ENCODE measurements at places on chromosomes 5 and 9.

DNA sequence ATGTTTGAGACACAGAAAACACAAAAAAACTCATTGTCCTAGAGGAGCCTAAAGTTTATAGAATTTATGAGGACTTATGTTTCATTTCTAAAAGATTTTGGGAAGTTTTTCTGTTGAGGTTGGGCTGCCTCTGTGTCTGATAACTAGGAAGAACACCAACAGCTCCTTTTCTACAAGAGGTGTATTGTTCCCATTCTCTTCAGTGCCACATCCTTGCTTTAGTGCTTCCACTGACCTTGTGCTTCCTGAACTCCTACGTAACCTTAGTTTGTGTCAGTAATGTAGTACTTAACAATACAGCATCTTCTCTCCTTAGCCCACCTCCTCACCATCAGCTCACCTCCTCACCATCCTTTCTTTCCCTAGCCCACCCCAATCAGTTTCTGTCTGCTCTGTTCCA, 117.3 kb upstream of the TNC start:
- DNase-seq = no peak

- no peak for DNase-seq
Observed at GRCh38 chr9:82332018-82332773, 343.6 kb downstream of the SPATA31D1 start.

DNA sequence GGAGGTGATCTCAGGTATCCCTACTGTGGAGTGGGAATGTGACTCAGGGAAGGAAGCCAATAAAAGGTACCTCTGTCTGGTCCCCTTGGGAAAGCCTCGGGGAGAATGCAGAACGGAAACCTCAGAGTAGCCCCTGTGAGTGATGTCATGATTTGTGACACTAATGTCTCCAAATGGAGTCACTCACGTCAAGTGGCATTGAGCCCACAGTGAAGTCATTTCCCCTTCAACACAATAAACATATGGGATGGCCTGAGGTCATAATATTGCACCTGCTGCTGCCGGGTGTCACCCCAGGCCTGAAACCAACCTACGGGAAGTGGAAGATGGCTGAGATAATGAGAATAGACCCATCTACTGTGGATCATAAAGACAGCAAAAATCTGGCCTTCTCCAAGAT, 75.9 kb upstream of the GOLM1 start:
- DNase-seq = peak; percentile 60

GRCh38 chr9:75120686-75121085, 32.4 kb downstream of the OSTF1 start:
- DNase-seq = no peak

DNA sequence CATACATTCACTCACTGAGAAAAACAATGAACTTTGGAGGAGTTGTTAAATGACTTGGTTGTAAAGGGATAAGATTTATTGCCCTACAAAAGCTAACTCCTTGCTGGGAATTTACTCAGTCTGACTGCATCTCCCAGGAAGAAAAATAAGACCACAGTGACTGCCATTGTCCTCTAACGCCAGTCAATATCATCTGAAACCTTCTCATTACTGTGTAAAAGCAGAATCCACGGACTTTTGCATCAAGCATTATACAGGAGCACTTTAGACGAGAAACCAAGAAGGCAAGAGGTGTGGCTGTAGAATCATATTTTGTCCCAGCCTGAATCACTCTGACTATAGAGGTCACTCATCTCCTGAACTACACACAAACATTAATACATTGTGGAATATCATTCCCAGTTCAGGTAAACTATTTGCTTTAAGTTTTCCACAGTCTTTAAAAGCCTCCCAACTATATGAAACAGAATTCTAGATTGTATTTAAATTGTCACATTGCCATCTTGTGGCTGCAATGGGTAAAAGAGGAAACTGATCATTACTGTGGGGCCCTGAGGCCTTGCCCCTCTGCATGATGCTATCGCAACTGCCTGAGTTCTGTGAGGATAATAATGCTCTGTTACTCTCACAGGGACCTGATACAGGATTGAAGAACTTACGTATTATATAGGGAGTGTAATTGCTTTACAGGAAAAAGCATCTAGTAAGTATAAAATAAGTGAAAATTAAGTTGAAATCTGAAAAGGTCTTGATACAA, 142.9 kb downstream of the SLCO4C1 start:
- peak; percentile 65 for DNase-seq

DNA sequence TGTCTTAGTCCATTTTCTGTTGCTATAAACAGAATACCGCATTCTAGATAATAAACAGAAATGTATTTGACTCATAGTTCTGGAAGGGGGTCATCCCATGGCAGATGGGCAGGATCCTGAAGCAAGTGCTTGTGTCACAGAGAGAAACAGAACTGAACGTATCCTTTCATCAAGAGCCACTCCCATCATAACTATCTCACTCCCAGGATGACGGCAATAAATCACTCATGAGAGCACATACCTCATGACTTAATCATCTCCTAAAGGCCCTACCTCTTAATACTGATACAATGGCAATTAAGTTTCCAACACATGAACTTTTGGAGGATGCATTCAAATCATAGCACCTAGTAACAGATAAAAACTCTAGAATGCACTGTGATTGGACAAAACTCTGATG, 142.9 kb downstream of the CAMK4 start:
- DNase-seq = no peak

GRCh38 chr9:119368179-119368578, 1.1 kb downstream of the BRINP1 start:
- no peak for DNase-seq

- no peak for DNase-seq
Observed at GRCh38 chr5:112338681-112339337, 80.3 kb downstream of the EPB41L4A start.

- DNase-seq = no peak
Observed at GRCh38 chr9:76744336-76744735, 19.9 kb upstream of the PCA3 start.

GRCh38 chr9:137809040-137809576, 68.5 kb upstream of the CACNA1B start:
- no peak for DNase-seq

DNA sequence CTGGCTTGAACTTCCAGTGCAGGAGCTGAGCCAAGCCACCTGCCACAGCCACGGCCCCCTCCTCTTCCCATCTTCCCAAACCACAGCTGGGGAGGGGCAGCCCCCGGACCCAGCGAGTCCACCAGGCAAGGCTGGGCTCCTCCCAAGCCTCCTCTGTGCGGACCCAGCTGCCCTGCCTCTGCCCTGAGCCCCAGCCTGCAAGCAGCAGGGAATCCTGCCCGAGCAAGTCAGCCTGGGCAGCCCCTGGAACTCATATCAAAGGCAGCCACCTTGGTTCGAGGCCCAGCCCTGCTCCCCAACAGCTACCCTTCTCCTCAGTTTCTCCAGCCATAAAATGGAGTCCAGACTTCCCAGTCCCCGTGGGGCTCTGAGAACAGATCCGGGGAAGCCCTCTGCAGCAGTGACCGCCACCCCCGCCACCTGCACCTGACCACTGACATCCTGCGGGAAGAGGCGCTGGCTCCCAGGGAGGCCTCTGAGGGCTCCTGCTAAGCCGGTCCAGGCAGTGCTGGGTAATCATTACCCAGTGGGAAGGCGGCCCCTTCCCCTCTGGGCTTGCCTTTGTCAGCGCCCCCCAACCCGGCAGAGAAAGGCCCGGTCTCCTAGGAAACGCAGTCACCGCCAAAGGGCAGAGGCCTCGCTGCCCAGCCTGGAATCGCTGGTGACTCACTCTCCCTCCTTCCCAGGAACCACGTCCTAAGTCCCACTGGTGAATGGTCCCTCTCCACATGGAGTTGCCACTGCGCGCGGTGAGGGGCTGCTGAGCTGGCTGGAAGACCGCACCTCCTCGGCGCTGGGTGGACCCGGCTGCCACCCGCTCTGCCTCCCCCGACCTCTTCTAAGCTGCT, 1.5 kb downstream of the VAV2 start:
- no peak for DNase-seq

DNA sequence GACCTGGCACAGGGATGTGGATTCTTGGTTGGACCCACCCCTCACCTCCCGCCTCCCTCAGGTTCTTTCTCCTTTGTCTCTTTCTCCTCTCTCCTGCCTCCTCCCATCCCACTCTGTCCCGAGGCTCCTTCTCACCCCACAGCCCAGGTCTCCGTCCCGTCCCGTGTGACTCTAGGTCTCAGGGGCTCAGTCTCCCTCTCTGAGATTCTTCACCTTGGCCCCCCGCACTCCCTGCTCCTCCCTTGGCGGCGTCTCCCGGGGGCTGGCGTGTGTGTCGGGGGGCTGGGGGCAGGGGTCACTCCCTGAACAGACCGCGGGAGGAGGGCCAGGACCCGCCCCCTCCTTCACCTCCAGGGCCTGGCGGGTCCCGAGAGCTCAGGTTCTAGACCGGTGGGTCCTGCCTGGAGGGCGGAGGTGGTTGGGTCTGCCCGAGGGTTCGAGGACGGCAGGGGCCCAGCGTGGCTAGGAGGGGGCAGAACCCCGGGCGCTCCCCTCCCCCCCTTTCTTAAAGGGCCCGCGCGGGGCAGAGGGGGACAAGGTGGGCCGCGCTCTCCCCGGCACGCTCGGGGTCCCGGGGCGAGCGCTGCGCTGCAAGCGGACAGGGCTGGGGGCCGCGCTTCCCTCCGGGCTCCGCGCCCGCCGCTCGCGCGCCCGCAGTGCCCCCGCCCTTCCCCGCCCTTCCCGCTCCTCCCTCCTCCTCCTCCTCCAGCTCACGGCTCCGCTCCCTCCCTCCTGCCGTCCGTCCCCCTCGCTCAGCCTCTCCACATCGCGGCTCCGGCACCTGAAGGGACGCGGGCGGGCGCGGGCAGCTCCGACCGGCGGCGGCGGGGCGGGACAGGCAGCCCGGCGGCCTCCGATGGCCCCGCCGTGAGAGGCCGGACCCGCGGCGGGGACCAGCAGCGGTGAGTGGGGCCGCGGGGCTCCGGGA, at the start of gene PSD2:
Gene PSD2, plus strand, starts transcription at position 735 of the 928 bp plus-strand sequence. CDS start 13,633 bp downstream, outside the sequence.
- no peak for DNase-seq

DNA sequence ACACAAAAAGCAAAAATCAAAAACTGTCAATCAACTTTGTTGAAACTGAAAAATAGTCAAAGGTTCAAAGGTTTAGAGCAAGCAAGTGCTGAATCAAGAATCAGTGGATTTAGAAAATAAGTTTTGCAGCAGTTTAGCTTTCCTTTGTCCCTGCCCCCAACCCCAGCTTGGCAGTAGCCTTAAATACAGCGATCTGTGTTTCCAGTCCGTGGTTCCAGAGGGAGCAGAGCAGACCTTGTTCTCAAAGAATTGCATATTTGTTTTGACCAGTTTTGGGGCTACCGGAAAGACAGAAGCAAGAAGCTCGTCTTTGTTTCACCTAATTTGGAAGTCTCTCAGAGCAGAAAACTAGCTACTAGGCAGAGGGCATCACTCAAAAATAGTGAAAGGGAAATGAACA, 57.2 kb upstream of the PRDM9 start:
- DNase-seq = no peak

DNA sequence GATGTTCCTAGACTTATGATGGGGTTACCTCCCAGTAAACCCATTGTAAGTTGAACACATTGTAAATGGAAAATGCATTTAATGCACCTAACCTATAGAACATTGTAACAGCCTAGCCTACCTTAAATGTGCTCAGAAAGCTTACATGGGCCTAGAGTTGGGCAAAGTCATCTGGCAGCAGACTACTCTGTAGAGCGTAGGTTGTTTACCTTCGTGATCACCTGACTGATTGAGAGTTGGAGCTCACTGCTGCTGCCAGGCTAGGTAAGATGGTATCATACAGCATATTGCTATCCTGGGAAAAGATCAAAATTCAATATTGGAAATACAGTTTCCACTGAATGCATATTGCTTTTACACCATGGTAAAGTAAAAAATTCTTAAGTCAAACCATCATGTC, 95.4 kb downstream of the HTR4 start:
- no peak for DNase-seq

DNA sequence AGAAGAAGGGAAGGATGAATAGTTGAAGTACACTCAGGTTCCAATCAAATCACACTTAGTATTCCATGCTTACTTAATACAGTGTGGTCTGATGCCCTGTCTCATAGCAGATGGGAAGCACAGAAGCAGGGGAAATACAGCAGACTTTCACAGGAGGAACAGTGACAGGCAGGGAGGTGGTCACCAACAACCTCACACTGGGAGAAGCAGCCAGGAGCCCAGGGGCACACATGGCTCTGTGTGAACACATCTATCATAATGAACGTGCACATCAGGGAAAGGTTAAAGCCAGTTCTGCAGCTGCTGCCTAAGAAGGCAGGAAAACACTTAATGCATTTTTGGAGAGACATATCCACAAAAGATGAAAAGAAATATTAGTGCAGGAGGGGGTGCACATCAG, 312.3 kb downstream of the MED10 start:
- DNase-seq = no peak

DNA sequence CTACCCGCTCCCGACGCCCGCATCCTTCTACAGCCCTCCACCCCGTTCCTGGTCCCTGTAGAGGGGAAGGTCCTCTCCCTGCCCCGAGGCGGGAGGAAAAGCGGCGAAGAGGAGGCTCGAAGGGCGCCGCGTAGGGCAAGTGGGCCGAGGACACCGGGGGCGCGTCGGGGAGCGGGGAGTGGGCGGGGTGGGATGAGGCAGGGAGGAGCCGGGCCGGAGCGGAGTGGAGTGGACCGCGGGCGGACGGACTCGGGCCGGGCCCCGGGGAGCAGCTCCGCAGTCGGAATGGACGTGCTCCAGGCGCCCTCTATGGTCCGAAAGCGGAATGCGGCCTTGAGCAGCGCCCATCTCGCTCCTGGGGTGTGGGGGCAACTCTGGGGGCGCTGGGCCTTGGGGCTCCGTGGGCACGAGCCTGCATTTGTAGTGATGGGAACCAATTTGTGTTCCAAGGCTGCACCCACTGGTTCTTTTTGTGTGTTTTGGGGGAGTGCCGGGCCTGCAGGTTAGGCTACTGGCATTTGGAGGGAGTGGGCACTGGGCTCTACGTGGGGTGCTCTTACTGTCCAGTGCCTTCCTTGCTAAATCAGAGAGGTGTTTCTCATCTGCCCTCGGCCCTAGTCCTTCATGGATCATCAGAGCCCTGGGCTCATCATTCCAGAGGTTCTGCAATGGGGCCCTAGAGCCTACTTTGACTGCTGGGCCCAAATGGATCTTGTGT, 7.3 kb downstream of the IRX1 start:
- no peak for DNase-seq

DNA sequence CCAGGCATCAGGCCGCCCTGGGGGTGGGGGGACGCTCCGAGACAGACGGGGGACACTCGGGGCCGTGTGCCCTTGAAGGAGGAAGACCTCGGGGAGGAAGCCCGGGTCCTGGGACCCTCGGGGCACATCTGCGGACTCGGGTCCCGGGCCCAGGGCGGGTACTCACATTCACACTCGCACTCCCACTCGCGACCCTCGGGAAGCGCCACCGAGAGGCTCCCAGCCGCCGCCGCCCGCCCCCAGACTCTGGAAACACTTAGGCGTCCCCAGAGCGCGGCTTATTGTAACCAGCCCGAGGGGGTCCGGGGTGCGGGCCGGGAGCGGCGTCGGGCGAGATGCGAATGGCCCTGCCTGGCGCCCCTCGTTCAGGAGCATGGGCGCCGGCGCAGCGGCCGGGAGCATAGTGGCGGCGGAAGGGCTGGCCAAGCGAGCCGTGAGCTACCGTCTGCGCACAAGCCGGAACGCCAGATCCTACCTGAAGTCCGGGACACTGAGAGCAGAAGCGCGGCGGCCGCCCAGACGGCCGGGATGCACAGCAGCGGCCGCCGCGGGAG, 559 bp downstream of the ROR2 start:
- DNase-seq = no peak
